ENCODE measurements at places on chromosomes 3 and 15. TPM values are rescaled to one million over a fixed set of nuclear protein-coding genes. Genes with fewer than 3 reads are reported as not detected.

- no peak for ATAC-seq
These were observed 2.1 kb downstream of the SHQ1 start for GRCh38 chr3:72846166-72846565.

- ATAC-seq: no peak
These were observed 1.2 kb upstream of the MME start for GRCh38 chr3:155078711-155079467.

GRCh38 chr15:53482055-53482454, 277.4 kb downstream of the WDR72 start:
- ATAC-seq: no peak

GRCh38 chr3:35737934-35738706, 98.8 kb downstream of the ARPP21 start:
- no peak for ATAC-seq

Gene COMMD4
- total RNA-seq: 93.5 TPM

Gene CRABP1
- 545 TPM for total RNA-seq

GRCh38 chr15:85474700-85475316, 94.4 kb downstream of the AKAP13 start:
- ATAC-seq: no peak

- ATAC-seq: no peak
These were observed 338.9 kb upstream of the CFAP20DC start for GRCh38 chr3:59388555-59389270.

- ATAC-seq: no peak
These were observed 221.0 kb upstream of the EOMES start for GRCh38 chr3:27943106-27943505.

GRCh38 chr3:84974347-84974746, 15.6 kb downstream of the CADM2 start:
- ATAC-seq: no peak

GRCh38 chr3:133330065-133330464, 69.8 kb upstream of the BFSP2 start:
- ATAC-seq: peak; percentile 78

Gene GABRR3
- 0.82 TPM for total RNA-seq

Gene IL17RB
- 3.9 TPM for total RNA-seq

- no peak for ATAC-seq
These were observed 69.2 kb upstream of the DCP1A start for GRCh38 chr3:53416530-53416929.

Gene HCLS1
- 0.46 TPM for total RNA-seq

DNA sequence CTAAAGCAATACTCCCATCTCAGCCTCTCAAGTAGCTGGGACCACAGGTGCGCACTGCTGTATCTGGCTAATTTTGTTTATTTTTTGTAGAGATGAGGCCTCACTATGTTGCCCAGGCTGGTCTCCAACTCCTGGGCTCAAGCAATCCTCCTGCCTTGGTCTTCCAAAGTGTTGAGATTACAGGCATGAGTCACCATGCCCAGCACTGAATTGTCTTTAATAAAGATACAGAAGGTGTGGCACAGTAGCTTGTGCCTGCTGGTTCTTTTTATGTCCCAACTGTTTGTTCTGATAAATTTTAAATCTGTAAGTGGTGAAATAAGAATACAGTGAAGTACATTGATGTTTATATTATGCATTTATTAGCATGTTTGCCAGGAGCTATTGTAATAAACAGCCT, 20.6 kb upstream of the TRAK1 start:
- no peak for ATAC-seq

- ATAC-seq: no peak
These were observed 273.2 kb upstream of the TOPAZ1 start for GRCh38 chr3:43968465-43968864.

- no peak for ATAC-seq
These were observed 80.1 kb downstream of the SNRK start for GRCh38 chr3:43366481-43366880.

GRCh38 chr3:27715454-27715806, 6.7 kb downstream of the EOMES start:
- ATAC-seq: no peak

GRCh38 chr3:94184781-94185180, 121.9 kb downstream of the NSUN3 start:
- ATAC-seq: no peak

- ATAC-seq: no peak
These were observed 69.3 kb downstream of the NTRK3 start for GRCh38 chr15:88187195-88187594.

- ATAC-seq: peak; percentile 34
These were observed 663.7 kb downstream of the AGBL1 start for GRCh38 chr15:86743283-86743903.

DNA sequence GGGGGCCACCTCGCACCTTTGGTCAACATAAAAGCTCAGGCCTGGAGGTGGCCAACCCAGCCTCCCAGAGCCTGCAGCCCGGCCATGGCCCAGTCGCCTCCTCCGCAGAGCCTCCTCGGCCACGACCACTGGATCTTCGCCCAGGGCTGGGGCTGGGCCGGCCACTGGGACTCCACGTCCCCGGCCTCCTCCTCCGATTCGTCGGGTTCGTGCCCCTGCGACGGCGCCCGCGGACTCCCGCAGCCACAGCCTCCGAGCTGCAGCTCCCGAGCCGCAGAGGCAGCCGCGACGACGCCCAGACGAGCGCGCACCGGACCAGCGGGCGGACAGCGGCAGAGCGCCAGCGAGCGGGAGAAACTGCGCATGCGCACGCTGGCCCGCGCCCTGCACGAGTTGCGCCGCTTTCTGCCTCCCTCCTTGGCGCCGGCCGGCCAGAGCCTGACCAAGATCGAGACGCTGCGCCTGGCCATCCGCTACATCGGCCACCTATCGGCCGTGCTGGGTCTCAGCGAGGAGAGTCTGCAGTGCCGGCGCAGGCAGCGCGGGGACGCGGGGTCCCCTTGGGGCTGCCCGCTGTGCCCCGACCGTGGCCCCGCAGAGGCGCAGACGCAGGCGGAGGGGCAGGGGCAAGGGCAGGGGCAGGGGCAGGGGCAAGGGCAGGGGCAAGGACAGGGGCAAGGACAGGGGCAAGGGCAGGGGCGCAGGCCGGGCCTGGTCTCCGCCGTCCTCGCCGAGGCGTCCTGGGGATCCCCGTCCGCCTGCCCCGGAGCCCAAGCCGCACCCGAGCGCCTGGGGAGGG, at the start of gene MESP2:
Gene MESP2 (plus strand): TSS at position 59 of the 799 bp plus-strand sequence. CDS start 26 bp downstream, at position 85.
- peak; percentile 97 for ATAC-seq

DNA sequence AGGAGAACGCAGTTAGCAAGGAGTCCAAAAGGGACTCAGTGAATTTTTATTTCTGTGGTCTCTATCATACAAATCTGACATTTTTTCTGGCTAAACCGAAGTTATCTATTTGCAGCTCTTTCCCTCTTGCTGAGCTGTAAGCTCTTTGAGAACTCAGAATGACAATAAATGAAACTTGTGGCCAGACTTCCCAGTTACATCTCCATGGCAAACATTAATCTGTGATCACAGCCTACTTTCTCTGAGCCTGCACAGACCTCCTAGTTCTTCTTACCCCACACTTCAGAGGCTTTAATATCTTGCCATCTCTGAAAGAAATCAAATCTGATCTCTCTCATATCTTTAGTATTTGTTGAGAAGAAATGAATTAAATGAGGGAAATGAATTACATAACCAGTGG, 58.0 kb downstream of the PLD1 start:
- ATAC-seq: no peak

Gene RHO
- 0.42 TPM for total RNA-seq

DNA sequence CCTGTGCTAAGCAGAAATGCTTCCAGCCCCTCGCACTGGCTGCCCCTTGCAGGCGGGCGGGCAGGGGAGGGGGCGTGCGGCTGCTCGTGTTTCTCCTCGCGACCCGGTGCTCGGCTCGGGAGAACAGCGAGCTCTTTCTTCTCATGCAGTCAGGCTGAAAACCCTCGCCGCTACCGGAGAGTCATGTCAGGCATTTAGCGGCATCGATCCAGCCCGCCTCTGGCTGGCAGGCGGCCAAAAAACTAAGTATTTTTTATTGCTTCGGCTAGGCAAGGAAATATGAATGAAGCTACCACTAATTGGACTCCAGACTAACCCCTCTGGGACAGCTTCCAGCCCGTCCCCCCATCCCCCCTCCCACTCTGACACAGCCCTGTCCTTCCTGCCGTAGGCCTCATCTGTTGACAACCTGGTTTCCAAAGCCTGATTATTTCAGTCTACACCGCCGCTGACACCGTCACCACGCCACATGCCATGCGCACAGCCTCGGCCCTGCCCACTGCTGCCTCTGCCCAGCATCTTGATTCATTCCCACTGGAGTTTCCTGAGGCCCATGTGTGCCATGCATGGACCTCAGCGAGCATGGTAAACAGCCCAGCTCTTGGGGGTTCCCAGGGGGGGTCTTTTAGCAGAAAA, 35.3 kb downstream of the TLE3 start:
- ATAC-seq: no peak

GRCh38 chr15:64970698-64971097, 19.0 kb downstream of the SPG21 start:
- ATAC-seq: no peak

DNA sequence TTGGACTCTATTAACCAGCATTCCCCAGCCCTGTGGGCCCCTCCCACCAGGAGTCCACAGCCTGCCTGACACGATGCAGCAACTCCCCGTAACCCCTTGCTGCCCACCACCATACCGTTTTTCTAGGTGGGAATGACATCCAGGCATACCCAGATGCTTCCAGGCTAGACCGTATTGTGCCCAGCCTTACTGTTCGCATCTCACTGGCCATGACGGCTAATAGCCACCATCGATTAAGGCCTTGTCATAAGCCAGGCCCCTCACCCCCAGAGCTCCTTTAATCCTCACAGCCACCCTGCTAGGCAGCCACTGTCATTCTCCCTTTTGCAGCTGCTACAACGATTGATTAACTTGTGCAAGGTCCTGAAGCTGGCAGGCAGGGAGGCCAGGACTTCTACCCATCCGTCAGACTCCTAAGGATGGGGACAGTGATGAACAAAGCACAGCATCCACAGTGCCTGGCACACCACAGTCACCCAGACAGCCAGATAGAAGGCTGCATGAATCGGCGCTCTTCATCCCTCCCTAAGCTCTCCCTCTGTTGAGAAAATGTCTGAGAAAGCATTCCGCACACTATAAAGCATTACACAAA, 60.0 kb upstream of the FLNB start:
- ATAC-seq: no peak

Gene MEX3B
- 23.8 TPM for total RNA-seq

DNA sequence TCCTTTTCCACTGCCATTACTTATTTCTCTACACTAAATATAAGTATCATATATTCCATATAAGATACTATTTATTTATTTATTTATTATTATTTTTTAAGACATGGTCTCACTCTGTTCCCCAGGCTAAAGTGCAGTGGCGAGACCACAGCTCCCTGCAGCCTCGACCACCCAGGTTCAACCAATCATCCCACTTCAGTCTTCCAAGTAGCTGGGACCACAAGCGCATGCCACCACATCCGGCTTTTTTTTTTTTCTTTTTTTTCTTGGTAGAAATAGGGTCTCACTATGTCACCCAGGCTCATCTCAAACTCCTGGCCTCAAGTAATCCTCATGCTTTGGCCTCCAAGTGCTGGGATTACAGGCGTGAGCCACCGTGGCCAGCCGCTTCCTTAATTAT, 56.6 kb downstream of the TP53BP1 start:
- no peak for ATAC-seq

DNA sequence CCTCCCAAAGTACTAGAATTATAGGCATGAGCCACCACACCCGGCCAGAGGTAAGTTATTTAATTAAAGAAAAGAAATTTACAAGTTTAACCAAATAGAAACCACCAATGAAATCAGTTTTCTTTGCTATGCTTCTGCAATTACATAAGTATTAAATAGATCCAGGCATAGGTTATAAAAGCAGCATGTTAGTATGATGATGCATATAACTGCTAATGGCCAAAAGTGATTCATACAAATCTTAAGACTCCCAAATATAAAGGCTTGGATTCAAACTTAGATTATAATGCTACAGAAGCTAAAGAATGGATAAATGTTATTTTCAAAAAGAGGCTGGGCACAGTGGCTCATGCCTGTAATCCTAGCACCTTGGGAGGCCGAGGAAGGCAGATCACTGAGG, 32.8 kb upstream of the HDC start:
- ATAC-seq: no peak

Gene SLC51A
- 3.1 TPM for total RNA-seq

GRCh38 chr3:177579419-177579818, 382.1 kb upstream of the TBL1XR1 start:
- peak; percentile 91 for ATAC-seq

- peak; percentile 17 for ATAC-seq
These were observed 17.9 kb downstream of the SERP1 start for GRCh38 chr3:150528354-150528797.

DNA sequence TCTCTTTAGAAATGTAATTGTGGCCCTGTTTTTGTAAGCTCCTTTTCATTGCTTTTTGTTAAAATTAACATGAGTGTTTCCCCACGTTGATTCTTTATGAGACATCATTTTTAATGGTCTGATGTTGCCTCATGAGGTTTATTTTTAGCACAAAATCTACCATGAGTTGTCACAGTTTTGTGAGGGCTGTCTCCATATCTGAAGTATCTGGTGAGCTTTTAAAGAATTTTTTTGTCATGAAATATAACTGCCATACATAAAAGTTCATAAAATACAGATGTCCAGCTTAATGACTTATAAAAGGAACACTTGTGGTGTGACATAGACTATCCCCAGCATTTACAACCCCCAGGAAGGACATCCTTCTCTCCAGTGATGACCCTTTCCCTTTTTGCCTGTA, 34.3 kb upstream of the CEMIP start:
- no peak for ATAC-seq

DNA sequence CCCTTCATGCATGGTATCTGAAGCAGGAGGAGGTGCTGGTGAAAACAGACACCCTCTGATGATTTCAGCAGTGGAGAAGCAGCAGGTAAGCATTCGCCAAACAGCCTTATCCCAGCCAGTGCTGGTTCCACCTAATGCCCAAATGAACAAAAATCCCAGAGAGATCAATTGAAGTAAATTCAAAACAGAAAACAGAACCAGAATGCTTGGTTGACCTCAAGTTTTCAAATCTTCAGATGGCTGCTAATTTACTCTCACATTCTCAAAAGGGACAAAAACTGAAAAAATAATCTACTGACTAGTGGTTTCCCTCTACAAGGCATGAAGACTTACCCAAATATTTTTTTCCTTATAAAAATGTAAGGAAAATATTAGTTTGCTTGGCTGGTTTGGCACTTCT, 87.0 kb upstream of the MYO5C start:
- no peak for ATAC-seq

DNA sequence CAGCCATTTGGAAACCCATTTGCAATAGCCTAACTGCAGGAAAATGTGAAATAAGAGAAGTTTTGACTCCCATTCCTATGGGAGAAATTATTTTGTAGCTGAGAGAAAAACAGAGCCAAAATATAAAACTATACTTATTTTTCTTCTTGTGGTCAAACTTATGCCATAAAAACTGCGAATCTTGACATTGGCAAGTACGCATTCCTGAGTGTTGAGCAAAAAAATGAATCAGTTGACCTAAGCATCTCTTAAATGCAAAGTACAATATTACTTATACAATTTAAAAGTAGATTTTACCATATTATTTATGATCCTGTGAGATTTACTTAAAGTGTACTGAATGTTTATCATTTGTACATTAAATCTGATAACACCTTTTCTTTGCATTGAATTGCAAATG, 50.1 kb upstream of the CMC1 start:
- no peak for ATAC-seq
